Activated gamma-delta T cell treated with anti-CD3 and anti-CD28 coated beads, Interleukin-2, amount 50 U/mL, for 16 hours (primary cell): ENCODE measurements at places on chromosomes 1 and 21.

DNA sequence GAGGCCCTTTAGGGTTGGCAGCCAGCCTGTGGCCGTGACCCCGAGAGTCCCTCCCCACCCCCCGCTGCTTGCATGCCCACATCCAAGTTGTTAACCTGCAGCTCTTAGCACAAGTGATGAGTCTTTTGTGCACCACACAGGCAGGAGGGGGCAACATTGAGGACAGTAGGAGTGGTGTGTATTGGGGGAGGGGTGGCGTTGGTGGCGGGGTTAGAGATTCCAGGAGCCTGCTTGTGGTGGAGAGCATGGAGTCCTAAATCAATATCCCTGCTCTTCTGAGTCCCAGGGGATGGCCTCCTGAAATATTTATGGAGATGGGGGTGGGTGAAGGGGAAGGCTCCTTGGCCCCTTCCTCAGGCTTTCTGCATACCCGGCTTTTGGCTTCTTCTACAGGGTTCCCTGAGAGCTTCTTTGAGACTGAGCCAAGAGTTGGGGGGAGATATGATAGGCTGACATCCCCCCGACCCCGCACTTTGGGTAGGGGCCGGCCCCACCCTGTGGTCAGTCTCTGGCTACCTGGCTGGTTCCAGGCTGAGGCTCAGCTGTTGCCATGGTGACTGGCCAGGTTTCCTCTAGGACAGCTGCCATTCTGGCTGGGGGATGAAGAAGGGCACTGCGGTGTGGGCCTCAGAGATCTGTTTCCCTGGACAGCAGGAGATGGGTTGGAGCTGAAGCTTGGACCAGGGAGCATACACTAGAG lies 5.0 kb downstream of the CHRNB2 start:
- no peak for DNase-seq

DNA sequence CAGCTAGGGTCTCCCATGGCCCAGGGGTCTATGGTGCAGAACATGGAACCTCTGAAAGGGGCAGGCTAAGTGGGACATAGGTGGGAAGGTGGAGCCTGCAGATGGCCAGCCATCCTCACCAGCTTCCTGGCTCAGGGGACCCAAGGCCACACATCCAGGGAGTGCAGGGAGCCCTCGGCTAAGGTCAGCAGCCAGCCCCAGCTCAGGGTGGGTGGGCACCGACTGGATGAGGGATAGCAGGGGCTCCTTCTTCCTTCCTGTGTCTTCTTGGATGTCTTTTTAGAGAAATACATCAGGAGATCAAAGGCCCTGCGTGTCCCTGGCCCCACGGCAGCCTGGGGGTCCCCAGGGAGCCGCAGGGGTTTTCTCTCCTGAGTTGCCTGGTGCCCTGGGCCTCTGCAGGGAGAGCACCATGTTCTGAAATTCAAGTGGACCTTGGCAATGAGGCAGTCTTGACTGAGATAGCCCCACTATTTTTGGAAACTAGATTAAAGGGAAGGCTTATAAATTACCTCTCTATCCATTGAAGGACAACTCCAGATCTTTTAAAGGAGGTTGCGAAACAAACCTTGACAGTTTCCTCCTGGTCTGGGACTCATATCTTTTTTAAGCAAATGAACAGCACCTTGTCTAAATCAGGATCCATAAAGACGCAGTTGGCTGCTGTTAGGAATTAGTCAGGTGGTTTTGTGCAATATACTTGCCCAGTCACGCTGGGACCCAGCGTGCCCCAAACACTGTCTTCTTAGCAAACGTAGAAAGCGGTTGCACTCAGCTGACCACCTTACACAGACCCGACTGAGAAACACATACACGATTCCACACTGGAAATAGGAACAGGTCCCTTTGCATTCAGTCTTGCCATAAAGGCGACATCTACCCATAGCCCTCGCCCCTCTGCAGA lies 242.3 kb downstream of the TOMM20 start:
- no peak for DNase-seq

GRCh38 chr21:32566741-32567389 lies 18.5 kb downstream of the TCP10L start:
- no peak for DNase-seq

GRCh38 chr21:43812957-43813655 lies 23.7 kb downstream of the RRP1 start:
- no peak for DNase-seq

- no peak for DNase-seq
Measured at GRCh38 chr1:205764578-205764977, 10.7 kb downstream of the RAB29 start.

GRCh38 chr1:174942547-174943255 lies 57.0 kb upstream of the CACYBP start:
- no peak for DNase-seq

GRCh38 chr1:47745715-47746609 lies 251.2 kb downstream of the TRABD2B start:
- no peak for DNase-seq

DNA sequence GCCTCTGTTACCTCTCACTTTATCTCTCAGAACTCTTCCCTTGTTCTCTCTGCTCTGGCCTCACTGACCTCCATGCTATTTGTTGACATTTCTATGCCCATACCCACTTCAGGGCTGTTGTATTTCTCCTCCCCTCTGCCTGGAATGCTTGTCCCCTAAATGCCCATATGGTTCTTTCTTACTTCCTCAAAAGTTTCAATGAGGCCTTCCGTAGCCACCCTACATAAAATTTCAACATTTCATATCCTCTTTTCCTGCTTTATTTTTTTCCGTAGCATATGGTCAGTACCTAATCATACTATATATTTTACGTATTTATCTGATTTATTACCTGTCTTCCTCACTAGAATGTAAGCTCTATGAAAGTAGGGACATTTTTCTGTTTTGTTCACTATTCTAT lies 47.1 kb upstream of the ZYG11A start:
- no peak for DNase-seq

DNA sequence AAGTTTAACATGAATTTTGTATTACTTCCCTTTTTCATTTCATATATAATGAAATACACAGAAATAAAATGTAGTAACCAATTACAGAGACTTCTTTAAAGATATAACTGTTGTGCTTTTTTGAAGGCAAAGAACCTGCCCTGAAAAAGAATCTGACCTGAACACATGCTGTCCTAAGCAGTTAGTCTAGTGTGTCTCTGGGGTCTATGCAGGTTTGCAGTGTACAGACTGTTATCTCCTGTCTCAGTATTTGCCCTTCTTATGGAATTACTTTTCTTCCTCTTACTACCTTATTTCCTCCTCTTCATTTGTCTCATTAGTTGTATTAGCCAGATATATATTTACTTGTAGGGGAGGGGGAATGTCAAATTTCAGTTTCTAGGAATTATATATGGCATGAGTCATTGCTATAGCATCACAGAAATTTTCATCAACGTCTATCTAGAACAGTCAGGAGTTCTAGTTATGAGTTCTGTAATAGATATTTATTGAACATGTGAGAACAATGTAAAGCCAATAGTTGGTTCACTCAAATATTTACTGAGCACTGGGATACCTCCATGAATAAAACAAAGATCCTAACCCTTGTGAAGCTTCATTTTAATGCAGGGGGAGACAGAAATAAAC lies 28.4 kb upstream of the PLEKHO1 start:
- DNase-seq, result no peak

DNA sequence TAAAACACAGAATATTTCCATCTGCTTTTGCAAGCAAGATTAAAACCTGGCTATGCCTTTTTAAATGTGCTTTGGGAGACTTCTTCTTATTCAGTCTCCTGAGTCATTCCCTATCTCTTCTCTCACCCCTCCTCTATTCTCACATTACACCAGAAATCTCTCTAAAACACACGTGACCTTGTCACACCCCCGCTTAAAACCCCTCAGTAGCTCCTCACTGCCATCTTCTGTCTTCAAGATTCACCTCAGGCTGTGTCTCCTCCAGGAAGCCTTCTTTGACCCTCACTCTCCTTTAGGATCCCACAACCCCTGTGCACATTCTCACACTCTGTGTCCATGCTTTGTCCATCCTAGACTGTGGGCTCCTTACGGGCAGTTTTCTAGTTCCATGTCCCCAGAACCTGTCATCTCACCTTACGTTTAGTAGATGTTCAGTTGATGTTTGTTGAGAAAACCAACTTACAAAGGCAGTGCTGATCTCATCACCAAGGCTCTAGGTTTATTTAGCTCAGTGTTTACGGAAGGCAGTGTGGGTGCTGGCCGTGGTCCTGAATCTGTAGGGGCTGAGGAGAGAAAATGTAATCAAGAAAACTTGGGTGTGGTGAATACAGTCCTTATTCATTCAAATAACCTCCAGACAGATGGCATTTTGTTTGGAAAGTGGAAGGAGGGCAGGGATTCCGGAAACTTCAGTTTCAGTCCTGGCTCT lies 143.5 kb downstream of the DMRTA2 start:
- no peak for DNase-seq

DNA sequence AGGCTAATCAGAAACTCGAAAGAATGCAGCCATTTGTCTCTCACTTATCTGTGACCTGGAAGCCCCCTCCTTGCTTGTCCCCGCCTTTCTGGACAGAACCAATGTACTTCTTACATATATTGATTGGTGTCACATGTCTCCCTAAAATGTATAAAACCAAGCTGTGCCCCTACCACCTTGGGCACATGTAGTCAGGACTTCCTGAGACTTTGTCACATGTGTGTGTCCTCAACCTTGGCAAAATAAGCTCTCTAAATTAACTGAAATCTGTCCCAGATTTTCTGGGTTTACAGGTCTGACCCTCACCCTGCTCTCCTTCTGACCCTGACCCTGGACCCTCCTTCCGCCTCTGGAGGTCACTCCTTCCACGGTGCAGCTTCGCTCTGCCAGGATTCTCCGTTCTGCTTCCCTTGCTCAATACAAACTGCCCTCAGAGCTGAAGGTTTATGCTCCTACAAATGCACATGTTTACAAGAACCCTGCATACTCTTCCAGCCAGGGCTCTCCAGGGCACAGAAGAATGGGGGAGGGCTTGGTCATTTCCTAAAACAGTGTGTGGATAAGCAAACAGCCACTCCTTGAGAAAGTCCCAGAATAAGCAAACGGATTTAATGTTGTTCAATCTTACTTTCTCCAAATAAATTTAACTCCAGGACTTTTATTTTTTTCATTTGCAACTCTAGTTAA lies 160.5 kb downstream of the ACTL8 start:
- no peak for DNase-seq

GRCh38 chr21:46000182-46000730 lies 18.7 kb downstream of the COL6A1 start:
- no peak for DNase-seq

GRCh38 chr1:167554028-167554779 lies 642 bp upstream of the CREG1 start:
- no peak for DNase-seq

DNA sequence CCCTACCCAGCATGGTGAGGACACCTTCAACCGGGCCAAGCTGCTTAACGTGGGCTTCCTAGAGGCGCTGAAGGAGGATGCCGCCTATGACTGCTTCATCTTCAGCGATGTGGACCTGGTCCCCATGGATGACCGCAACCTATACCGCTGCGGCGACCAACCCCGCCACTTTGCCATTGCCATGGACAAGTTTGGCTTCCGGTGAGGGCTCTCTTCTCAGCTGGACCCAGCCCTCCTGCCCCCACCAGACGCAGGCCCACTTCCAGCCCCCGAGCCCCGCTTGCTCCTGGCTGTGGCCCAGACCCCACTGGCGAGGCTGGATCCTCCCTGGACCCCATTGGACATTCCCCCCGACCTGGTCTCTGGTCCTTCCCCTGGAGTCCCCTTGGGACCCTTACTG lies 5.8 kb downstream of the B4GALT2 start:
- DNase-seq, result no peak

GRCh38 chr1:41890825-41891198 lies 27.9 kb downstream of the HIVEP3 start:
- DNase-seq, result no peak

- DNase-seq, result no peak
Measured at GRCh38 chr1:177561436-177561835, 390.7 kb downstream of the BRINP2 start.

- no peak for DNase-seq
Measured at GRCh38 chr1:209620487-209620884, 31.7 kb downstream of the LAMB3 start.

DNA sequence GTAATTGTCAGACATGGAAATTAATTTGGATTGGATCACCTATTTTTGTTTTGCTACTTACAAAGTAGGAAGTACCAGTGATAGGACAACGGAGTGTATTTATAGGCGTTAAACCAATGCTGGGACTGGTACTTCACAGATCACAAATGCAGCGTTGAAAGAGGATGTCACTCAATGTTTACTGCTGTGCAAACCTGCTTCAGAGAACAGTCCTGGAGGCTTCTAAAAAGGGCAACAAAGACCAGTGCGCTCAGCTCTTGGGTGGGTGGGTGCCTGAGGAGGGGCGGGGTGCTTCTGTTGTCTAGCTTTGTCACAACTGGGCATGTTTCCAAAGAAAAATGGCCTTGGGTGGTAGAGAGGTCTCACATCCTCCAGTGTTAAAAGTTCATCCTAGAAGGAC lies 2.1 kb downstream of the C1orf21 start:
- no peak for DNase-seq

DNA sequence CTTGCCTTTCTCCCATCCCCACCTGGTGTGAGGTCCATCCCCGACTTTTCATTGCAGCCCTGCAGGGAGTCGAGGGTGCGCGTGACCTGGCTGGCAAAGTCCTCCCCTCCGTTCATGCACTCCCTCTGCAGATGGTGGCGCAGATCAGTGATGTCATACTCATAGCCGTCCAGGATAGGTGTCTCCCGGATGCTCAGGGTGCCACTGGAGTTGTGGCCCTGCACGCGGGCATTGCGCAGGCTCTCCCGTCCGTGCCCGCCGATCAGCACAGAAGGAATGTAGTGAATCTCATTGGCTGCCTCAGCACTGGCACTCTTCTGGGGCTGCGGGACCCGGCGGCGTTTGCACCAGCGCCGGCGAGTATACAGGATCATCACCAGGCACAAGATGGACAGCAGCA lies 132.1 kb downstream of the ASTN1 start:
- DNase-seq, result no peak

DNA sequence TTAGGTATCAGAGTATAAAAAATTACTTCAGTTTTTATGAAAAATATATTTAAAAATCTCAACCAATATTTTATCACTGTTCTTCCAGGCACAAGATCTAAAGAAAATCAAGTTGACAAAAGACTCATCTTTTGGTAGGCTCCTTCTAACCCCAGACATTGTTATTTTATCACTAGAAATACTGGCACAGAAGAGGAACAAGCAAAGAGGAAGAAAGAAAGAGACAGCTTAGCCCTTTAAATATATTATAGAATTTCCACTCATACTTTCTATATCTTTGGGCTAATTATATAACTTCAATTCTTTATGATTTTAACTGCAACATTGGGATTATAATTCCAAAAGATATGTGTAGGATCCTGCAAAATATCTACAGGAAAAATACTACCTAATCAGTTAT lies 32.4 kb downstream of the SPTA1 start:
- DNase-seq, result no peak

- DNase-seq, result no peak
Measured at GRCh38 chr1:9442278-9442846, 96.9 kb upstream of the SLC25A33 start.

DNA sequence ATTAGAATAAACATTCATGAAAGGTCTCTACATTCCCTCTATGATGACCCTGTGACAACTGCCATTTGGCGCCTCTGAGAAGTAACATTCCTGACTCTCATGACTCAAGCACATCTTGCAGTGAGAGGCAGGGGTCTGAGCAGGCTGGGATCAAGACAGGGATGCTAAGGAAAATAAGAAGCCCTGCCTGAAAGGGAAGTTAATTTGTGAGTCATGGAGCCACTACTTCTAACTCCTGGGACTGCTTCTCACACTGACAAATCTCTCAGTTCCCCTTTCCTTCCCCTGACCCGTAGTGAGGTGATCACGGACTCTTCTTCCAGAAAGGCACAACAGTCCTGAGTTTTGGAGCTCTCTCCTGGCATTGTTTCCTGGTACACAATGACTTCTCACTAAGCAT lies 231.9 kb downstream of the TNR start:
- DNase-seq, result no peak
